Type B pancreatic cell (in vitro differentiated cells): ENCODE measurements at places on chromosomes 11 and 22. TPM values are rescaled to one million over a fixed set of nuclear protein-coding genes. Genes with fewer than 3 reads are reported as not detected.
A peak's percentile ranks its signal among the peaks of the same experiment; 100 is the strongest.

The MRGPRF gene
- total RNA-seq = 0.43 and 1.4 TPM in 2 replicates

The TEX12 gene
- not detected in 2 replicates for total RNA-seq

The EPS8L2 gene
- total RNA-seq = 218 and 497 TPM in 2 replicates

DNA sequence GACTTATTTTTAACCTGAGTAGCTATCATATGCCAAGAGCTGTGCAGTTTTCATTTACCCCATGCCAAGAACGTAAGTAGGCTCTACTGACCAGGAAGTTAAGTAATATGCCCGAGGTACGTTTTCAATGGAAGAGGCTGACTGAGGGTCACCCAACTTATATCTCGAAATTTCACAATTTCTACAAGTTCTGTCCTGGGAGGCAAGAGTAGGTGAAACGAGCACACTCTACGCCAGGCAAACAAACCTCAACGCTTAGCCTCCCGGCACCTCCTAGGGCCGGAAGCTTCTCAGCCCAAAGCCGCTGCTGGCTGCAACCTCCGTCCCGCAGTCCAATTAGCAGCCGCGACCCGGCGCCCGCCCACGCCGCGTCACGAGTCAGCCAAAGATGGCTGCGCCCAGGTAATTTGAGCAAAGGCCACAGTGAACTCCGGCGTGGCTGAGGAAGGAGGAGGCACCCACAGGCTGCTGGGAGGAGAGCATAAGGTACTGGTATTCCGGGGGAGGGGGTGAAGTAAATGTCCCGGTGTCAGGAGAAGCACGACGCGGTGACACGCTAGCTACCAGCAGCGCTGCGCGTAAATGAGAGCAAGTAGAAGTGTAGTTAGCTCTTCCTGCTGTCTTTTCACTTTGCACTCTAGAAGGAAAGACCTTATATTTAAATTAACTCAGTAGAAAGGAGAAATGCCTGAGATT, at the start of gene TMEM126A:
TMEM126A (plus strand) TSS at position 364 of the 696 bp plus-strand sequence. CDS start 2,289 bp downstream, outside the sequence.
- peaks cover 15% of the 10 kb centered on the region for H3K27me3 ChIP-seq
- peaks cover 16% of the 10 kb centered on the region for H3K4me1 ChIP-seq
- H3K27ac ChIP-seq = peak within 1 kb of the TSS; percentile 98
- DNase-seq = peak; percentile 87
- H3K36me3 ChIP-seq = peaks cover 5% of the 10 kb centered on the region

GRCh38 chr22:47846206-47846605, 1083.8 kb downstream of the TBC1D22A start:
- H3K4me3 ChIP-seq = no peak overlapping the region
- no peak for DNase-seq
- H3K27me3 ChIP-seq = peaks cover 5% of the 10 kb centered on the region
- peaks cover 4% of the 10 kb centered on the region for H3K4me1 ChIP-seq
- no peaks in the 10 kb centered on the region for H3K36me3 ChIP-seq
- no peak overlapping the region for H3K27ac ChIP-seq
